ENCODE measurements at places on chromosomes 13 and 19.

- DNase-seq, result no peak
Measured at GRCh38 chr19:3576696-3577443, 4.1 kb downstream of the HMG20B start.

DNA sequence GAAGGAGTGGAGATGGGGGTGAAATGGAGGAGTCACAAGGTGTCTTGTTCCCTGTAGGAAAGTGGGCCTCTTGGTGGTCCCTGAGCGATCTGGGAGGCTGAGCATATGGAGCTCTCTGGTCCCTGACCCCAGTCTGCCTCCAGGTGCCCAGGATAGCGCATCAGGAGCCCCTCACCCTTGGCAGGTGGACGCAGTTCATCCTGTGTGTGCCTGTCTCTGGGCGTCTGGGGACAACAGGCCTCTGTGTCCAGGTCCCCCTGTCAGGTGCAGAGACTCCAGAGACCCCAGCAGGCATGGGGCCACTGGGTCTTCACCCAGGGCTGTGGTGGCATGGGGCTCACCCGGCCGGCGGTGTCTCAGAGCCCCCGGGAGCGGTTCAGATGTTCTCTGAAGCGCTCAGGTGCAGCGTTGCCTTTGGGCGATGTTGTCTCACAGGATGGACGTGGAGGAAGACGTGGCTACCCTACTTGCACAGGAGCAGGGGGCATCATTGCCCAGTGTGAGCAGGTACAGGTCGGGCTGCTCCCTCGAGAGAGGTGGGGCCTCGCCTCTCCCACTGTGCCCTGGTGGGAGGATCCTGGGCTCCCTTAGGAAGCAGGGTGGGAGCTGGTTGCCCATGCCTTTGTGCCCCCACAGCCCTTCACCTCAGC, 58.1 kb upstream of the TPM4 start:
- no peak for DNase-seq

DNA sequence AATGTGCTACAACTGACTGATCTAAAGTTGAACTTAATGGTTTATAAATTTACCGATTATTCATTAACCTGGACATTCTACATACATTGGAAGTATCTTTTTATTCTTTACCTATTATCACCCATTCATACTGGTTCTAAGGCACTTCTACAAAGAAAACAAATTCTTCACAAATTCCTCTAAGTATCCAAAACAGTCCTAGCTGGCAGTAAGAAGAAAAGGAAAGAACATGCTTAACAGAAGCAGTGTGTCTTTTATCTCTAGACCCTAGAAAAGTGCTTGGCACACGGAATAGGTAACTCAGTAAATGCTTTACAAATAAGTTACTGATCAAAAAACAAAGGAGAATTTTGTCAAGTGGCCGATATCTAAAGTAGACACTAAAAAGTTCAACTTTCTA, 32.8 kb downstream of the TSC22D1 start:
- no peak for DNase-seq

GRCh38 chr13:30791354-30792001, 56.1 kb downstream of the ALOX5AP start:
- no peak for DNase-seq

GRCh38 chr13:100461309-100462030, 127.1 kb downstream of the GGACT start:
- DNase-seq, result no peak

- no peak for DNase-seq
Measured at GRCh38 chr19:28169168-28169887, 1043.6 kb downstream of the UQCRFS1 start.

GRCh38 chr13:79401259-79402070, 4.6 kb downstream of the RBM26 start:
- DNase-seq, result no peak

- no peak for DNase-seq
Measured at GRCh38 chr19:5492635-5493409, 37.6 kb downstream of the ZNRF4 start.

- no peak for DNase-seq
Measured at GRCh38 chr13:94435604-94436226, 43.8 kb downstream of the DCT start.

DNA sequence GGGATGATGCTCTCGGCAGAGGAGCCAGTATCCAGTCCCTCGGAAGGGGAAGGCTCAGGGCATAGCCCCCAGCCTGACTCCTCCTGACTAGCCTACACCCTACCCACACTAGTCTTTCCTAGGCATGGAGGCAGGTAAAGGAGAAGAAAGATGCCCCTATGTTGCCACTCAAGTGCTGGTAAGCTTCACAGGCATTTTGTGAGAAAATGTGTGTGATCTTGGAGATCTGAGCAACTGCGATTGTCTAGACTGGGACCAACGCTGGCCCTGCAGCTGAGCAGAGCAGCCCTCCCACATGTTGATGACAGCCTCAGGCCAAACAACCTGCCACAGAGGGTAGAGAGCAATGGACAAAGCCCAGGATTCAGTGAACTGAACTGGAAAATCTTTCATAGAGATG, 11.7 kb upstream of the ATP12A start:
- no peak for DNase-seq
